ENCODE measurements at places on chromosomes 4 and X.

DNA sequence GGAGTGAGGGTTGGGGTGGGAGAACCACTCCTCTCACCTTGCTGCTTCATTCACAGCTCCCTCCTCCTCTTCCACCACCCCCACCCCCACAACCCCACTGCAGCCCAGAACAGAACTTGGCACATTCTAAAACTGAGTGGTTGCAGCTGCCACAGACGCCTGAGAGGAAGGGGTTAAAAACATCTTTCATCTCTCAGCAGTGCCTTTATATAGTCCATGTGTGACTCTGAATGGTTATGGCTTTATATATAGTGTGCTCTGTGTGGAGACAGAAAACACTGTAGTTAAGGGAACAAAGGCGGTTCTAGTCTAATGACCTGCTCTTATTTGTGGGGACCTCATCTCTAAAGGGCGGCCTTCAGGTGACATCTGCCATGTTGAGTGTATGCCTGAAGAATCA, 144.8 kb downstream of the BCOR start:
- no peak for DNase-seq

DNA sequence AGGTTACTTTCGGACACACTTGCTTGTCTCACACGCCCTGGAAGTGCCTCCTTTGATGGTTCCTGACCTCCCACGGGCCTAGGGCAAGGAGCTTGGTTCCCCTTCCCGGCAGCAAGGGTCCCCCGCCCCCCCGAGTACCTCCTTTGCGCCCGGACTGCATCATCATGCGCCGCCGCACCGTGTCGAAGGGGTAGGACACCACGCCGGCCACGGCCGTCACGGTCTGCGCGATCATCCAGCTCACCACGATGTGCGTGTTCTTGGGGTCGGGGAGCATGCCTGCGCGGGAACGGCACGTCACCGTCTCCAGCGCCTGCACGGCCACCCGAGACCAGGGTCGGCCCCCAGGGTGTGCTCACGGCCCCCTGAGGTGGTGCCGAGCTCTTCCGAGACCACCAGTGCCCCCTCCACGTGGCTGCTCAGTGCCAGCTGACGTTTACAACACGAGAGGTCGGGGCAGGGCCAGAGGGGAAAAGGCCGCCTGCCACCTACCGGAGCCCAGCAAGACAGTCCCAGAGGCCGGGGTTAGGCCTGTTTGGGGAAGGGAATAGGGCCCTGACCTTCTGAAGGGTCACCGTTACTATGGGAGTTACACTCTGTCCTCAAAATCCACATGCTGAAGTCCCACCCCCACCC, 4.7 kb downstream of the SLC25A6 start:
- no peak for DNase-seq

DNA sequence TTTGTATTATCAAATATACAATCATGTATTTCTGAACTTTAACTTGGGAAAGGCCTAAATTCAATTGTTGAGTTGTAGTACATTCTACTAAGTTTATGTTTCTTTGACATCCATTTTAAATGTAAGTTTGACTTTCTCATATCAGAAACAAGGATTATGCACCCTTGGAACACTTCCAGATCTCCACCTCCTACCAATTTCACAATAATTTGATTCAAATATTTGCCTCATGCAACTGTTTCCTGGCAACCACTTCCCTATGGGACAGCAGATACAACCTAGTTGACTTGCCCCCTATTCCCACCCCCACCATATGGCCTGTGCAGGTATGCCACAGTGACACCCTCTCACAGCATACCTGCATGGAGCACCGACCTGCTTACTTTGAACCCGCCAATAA, 506.4 kb upstream of the PABPC4L start:
- no peak for DNase-seq

- no peak for DNase-seq
These were observed 86.5 kb downstream of the PLAC1 start for GRCh38 chrX:134571796-134572195.

DNA sequence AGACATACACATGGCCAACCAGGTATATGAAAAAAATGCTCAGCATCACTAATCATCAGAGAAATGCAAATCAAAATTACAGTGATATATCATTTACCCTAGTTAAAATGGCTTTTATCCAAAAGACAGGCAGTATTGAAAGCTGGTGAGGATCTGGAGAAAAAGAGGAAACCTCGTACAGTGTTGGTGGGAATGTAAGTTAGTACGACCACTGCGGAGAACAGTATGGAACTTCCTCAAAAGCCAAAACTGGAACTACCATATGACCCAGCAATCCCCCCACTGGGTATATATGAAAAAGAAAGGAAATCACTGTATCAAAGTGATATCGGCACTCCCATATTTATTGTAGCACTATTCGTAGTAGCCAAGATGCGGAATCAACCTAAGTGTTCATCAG, 23.4 kb downstream of the ABHD18 start:
- DNase-seq = no peak

DNA sequence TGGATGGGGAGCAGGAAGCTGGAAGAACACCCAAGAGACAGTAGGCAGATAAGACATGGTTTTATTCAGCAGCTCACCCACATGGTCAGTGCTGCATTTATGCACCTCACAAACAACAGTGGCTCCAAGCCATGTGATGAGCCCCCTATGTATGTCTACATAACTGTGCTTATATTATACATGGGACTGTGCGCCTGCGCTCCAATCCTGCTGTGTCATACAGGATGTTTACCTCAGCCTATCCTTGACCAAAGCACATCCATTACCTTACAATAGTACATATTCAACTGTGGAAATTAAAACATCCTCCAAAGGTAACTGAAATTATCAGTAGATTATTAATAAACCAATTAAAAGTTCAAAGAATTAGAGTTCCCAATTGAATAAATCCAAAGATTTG, 44.1 kb upstream of the SGMS2 start:
- DNase-seq = no peak

DNA sequence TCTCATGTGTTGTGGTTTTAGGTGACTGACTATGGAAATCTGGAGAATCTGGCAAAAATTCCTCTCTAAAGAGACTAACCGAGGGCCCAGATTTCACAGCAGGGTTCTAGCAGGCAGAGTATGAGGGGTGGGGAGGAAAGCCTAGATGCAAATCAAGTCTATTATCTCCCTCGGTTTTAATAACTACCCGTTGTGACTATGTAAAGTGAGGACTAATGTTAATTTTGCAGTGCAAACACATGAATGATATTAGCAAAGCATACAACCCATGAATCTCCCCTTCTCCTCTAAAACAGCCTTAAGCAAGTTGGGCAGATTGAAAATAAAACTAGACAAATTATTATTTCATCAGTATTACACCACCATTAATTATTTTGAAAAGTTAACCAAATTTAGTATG, 131.4 kb downstream of the SLITRK2 start:
- DNase-seq = no peak

- no peak for DNase-seq
These were observed 1198.2 kb downstream of the ADGRL3 start for GRCh38 chr4:62398318-62398717.

DNA sequence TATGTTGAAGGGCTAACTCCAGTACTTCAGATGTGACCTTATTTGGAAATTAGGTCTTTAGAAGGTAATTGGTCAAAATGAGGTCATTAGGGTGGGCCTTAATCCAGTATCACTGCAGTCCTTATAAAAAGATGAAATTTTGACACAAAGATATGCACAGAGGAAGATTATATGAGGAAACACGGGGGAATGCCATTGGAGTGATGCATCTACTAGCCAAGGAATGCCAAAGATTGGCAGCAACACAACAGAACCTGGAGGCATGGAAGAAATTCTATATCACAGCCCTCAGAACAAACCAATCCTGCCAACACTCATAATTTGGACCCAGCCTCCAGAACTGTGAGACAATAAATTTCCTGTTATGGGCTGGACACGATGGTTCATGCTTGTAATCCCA, 17.6 kb downstream of the TRIM61 start:
- no peak for DNase-seq

GRCh38 chr4:139685180-139685579, 19.6 kb downstream of the MGST2 start:
- DNase-seq = no peak

DNA sequence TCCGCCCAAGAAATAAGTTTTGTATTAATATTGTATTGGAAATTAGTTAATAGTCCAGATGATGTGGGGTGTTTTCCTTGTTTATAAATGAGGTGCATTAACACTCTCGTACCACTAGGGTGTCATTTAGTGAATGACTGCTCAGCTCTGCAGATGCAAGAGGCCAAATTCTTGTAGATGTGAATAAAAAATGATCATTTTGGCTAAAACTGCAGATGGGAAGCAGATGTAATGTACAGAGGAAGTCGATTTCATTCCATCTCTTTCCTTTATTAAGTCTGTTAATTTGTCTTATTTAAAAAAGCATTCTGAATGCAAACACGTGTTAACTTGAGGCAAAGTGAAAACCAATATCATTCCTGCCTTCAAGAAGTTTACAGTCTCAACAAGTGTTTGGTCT, 108.1 kb downstream of the DHX15 start:
- no peak for DNase-seq

DNA sequence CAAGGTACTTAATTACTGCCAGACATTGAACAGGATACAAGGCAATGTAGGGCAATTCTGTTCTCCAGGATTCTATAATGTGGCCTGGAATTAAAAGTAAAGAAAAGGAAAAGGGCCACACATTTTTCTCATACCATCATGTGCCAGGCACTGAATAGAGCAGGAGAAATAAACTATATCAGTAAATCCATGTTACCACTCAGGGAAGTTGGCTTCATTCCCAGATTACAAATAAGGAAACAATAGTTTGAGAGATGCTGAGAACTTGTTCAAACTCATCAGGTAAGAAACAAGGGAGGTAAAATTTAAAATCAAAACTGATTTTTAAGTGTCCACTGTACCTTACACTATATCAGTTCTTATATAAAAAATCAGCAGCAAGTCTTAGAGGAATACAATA, 645.0 kb upstream of the ATOH1 start:
- no peak for DNase-seq

GRCh38 chrX:125266153-125266660, 53.5 kb upstream of the TEX13C start:
- no peak for DNase-seq

GRCh38 chr4:95386410-95386809, 162.4 kb downstream of the UNC5C start:
- DNase-seq = no peak
